ENCODE measurements at places on chromosomes 5 and 9.

- DNase-seq = no peak
These were observed 147.6 kb downstream of the GAPVD1 start for GRCh38 chr9:125409217-125409636.

DNA sequence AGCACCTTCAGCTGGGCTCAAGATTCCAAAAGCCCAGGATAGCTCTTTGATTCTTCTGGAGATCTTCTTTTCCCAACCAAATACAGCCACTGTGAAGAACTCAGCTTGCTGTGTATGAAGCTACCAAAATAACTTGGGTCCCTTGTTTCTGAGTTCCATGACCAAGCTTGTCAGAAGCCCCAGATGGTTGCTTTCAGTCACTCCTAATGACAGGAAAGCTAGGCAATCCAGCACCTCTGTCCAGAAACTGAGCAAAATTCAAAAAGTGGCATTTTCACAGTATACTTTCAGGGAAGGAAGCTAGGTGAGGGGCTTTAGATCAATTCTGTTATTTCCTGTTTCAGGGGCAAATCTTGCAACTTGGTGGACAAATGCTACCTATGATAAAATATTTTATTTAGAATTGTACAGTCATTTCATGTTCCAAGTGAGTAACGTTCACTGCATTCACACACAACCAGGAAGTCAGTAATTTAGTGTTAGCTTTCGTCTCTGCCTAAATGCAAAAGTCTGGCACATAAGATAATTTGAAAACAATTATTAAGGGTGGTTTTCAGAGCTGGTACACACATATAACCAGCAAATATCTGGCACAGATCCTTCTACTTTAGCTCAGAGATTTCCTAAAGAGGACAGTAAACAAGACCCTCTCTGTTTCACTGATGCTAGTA, 330.1 kb downstream of the GLIS3 start:
- DNase-seq = no peak

DNA sequence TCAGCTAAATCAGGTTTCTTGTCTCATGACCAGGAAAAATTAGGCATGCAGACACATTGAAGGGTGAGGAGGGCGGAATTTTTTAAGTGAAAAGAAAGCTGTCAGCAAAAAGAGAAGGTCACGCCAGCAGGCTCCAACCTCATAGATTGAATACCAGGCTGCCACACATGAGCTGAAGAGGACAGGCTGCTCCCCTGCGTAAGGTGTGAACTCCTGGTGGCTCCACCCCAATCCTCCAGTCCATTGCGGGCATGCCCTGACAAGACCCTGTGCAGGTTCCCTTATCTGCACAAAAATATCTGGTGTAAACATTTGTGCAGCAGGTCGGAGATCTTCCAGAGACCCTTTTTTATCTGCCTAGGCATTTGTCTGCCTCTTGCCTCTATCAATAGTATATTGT, 22.9 kb upstream of the TEX10 start:
- DNase-seq = no peak

DNA sequence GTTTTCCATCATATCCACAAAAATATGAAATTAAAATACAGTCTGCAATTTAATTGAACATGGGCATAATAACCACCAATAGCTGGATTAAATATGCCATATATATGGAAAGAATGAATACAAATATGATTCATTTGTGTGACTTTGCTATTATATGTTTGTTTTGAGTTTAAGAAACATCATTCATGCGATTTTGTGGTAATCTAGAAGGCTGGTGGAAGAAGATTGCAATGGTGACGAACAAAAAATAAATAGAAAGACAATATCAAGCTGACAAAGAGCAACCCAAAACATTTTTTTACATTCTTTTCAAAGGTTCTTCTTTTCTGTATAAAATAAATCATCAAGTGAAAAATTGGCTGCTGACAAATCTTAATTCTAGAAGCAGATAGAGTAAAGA, 610.0 kb downstream of the MAT2B start:
- DNase-seq = no peak

- DNase-seq = no peak
These were observed 74.9 kb upstream of the OTULINL start for GRCh38 chr5:14506661-14507060.

- no peak for DNase-seq
These were observed 112.4 kb downstream of the ACTL7B start for GRCh38 chr9:108743416-108743815.

GRCh38 chr5:132389051-132389331, 19.5 kb downstream of the SLC22A5 start:
- DNase-seq = no peak

GRCh38 chr5:130278136-130278535, 373.9 kb downstream of the CHSY3 start:
- DNase-seq = no peak

DNA sequence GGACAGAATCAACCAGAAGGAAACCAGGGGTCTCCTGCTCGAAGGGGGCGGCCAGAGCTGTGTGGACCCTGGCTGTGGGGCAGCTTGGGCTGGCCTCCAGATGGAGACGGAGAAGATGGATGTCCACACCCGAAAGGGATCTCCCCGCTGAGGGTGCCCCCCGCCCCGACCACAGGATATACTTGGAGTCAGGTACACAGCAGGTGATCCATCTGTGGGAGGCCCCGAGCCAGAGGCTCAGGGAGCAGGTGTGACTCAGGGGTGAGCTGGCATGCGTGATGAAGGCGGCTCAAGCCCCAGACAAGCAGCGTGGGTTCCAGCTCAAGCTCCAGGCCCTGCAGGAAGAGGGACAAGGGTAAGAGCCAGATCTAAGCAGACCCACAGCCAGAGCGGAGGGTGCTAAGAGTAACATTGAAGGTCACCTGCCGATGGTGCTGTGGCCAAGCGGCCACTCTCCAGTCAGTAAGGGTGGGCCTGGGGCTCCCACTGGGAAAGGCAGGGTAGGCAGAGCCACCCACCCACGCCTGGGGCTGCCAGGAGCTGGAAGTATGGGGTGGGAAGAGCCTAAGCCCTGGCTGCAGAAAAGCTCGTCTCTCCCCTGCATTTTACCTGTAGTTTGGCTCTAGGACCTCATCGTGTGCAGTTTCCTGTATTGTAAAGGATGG, 30.6 kb upstream of the MVB12B start:
- no peak for DNase-seq

DNA sequence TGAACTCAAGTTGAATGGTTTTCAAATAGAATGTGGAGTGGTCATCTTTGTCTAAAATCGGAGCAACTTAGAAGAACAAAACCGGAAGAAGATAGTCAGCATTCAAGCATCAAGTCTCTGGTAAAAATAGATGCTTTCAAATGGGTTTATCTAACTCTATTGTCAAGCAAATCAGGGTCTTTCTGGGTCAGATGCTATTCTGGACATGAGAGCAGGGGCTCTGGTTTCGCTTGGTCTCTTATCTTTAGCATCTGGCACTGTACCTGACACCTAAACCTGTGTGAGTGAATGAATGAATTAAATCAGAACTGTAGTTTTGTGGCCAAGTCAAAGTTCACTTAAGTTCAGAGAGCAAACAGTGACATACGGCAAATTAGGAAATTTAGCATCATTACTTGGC, 173.5 kb downstream of the SLIT3 start:
- DNase-seq = no peak

GRCh38 chr9:69603656-69604055, 68.5 kb downstream of the APBA1 start:
- no peak for DNase-seq

GRCh38 chr5:68408345-68408871, 192.9 kb downstream of the PIK3R1 start:
- DNase-seq = no peak

DNA sequence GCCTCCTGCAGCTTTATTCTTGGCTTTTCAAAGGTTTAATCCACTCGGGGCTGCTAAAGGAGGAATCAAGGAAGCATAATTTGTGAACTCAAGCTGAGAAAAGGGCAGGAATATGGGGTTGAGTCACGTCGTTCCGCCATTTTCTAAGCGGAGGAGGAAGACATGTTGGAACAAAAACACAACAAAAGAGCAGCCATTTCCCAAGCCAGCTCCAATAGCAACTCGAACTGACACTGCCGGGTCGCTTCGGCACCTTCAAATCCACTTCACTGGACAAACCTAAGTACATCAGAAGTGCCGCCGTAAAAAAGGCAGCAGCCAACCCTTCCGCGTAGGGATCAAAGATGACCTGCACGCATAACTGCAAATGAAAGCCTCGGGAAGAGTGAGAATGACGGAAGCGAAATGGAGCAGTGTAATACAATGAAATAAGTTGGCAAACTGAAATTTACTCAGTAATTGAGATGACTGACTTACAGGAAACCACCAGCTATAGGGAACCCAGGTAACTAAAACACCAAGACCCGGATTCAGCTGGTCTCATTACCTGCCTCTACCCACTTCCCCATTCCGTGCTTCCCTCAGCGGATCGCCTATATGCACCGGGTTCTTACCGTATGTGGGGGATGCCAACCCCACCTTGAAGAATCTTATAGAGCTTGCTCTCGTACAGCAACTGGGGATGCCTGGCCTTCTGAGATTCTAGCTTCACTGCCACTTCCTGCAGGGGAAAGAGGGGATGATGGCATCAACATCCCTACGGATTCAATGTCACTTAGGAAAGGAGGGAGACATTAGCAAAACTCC, 1.6 kb downstream of the CSNK1A1 start:
- DNase-seq = no peak

GRCh38 chr5:50836356-50836755, 169.9 kb downstream of the PARP8 start:
- no peak for DNase-seq

GRCh38 chr5:175124251-175124813, 319.6 kb downstream of the DRD1 start:
- no peak for DNase-seq

DNA sequence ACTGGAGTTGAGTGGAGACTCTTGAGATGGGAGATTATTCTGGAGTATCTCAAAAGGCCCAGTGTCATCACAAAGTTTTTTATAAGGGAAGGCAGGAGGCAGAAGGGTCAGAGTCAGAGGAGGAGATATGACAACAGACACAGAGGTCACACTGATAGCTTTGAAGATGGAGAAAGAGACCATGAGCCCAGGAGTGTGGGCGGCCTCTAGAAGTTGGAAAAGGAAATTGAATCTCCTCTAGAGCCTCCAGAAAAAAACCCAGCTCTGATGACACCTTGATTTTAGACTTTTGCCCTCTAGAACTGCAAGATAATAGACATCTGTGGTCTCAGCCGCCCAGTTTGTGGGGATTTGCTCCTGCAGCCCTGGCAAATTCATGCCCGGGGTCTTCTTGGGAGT, 64.8 kb upstream of the SPTLC1 start:
- DNase-seq = no peak

DNA sequence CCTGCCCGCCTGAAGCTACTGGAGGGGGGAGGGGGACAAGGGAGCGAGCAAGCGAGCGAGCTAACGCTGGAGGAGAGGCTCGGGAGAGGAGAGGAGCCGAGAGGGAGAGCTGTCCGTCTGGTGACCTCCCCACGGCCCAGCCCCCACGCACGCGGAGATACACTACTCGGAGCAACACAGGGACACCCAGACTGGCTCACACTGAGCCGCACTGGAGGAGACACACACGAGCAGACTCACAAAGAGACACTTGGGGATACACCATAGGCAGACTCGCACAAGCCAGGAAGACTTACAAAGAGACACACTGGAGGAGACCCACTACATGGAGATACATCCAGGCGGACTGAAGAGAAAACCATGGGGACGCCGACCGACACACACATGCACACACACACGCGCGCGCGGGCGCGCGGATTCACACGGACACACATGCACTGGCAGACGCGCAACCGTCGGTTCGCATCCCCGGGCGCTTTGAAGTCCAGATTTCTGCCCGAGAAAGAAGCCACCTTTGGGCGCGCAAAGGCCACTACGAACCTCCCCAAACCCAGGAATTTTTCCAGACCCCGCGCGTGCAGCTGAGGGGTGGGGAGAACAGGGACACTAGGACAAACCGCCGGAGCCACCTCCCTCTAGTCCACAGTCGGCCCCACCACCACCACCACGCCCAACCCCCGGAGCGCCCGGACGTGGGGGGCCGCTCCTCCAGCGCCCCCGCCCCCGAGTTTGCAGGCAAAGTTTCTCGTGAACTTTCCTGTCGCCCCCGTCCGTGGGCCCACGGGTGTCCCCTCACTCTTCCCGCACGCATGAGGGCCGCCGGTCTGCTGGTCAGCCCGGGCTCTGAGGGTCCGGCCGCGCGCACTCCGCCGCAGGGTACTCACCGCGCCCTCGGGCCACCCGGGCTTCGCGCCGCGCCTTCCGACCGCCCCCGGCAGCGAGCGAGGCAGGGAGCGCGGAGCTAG, 571 bp downstream of the CNTFR start:
- DNase-seq = no peak

DNA sequence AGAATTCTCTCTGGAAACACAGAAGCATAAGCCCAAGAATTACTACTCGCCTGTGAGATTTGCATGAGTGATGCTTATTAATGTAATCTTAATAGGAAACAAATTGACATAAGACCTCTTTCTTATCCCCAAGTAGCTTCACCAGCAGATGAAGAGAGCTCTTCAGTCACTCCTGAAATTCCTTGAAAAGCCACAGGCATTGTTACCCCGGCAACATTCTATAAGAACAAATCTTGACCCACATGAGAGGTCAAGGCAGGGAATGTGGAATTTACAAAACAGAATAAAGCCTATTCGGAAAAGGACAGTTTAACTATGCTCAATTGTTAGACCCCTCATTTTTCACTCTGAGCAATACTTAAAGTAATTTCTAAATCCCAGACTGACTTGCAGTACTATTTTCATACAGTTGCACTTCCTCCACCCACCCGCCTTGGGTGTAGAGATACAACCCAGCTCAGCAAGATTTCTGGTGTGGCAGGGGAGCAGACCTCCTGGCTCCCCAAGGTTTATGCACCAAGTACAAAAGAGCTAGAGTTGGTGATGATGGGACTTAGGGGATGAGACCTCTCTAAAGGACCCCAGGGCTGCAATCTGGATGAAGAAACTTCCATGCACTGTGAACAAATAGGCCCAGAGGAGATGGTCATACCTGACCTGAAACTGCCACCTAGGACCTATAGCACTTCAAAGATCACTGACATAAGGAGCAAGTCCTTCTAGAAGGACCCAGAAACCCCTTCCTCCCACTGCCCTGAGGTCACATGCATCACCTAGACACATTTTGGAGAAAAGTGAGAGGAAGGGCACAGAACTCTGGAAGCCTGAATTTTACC, 242.1 kb downstream of the ZNF608 start:
- DNase-seq = no peak

DNA sequence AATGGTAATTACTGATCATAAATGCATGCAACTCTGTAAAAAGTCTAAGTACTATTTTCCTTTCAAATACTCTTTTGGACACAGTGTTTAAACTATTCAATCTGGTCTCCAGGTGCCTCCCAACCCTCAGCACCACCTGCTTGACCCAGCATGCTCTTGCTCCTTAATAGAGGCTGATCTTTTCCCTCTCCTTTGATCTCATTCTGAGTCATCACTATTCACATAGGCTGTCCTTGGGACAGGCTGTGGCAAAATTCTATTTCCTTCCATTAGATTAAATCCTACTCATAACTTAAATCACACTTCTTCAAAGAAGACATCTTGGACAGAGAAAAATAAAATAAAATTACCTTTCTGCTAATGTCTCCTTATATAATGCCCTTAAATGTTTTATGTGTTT, 199.4 kb upstream of the ST8SIA4 start:
- DNase-seq = no peak

Measured in activated T-cell treated with anti-CD3 and anti-CD28 coated beads for 48 hours (primary cell).